Fibroblast of gingiva (primary cell): ENCODE measurements at places on chromosomes 12 and 14.

DNA sequence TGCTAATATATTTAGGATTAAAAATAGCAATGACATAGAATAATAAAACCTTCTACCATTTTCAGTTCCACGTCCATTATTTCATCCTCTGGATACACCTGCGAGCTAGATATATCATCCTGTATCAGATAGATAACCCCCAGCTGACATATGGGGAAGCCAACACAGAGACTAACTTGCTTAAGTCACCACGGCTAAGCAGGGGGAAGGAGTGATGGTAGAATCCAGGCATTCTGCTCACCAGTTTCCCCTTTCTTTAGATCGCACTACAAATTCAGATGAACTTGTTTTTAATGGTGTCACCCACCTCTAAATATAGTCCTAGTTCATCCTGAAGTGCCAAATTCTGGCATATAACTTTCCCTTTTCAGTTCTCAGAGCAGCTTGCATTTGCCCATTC, 110.1 kb downstream of the TXNDC16 start:
- DNase-seq, result no peak

GRCh38 chr12:76219806-76220205, 128.4 kb downstream of the BBS10 start:
- no peak for DNase-seq

- DNase-seq, result no peak
Measured at GRCh38 chr14:50366589-50366988, 30.1 kb downstream of the CDKL1 start.

DNA sequence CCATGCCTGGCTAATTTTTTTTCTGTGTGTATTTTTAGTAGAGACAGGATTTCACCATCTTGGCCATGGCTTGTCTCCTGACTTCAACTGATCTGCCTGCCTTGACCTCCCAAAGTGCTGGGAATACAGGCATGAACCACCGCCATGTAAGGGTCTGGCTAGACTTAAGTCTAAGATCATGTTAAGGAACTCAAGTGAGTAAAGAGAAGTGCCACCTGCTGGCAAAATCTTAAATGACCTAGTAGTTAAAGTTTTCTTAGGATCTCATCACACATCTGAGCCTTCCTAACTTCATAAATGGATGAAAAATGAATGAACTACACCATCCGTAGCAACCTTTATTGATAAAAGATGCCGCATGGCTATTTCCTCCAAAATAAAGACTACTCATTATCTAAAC, 1.7 kb upstream of the C12orf56 start:
- DNase-seq, result peak; percentile 30

- DNase-seq, result no peak
Measured at GRCh38 chr12:68080577-68080976, 79.0 kb downstream of the IFNG start.

DNA sequence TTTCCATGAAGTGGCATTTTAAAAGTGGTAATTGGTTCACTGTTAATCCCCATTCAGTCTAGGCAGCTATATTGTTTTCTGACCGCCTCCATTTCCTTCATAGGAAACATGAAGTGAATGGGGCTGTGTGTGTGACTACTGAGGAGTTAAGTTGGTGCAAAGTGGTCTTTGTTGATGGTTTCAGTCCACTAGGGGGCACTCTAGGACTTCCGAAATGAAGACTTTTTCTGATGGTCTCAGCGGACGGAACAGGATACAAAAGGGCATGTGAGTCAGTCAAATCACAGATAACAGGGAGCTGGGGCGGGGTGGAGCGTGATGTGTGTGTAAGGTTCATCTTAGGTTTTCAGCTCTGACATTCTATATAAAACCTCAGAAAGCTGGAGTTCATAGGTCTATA, 240.1 kb upstream of the OR4E1 start:
- DNase-seq, result no peak

GRCh38 chr14:103400537-103400936, 15.3 kb downstream of the MARK3 start:
- no peak for DNase-seq

DNA sequence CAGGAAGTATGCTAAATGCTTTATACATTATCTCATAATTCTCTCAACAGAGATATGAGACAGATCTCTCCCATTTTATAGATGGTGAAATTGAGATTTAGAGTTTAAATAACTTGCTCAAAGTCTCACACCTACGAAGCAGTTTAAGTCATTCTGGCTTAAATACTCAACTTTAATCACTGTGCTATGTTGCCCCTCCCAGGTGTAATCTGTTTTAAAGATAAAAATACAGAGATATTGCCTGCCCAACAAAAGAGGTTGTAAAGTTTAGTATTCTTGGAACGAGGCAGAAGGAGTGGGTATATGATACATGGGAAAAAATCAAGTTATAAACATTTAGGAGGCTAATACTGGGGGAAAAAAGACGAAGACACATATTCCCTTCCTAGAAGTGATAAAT, 156.8 kb upstream of the LRIG3 start:
- DNase-seq, result no peak

- DNase-seq, result no peak
Measured at GRCh38 chr12:124241776-124242528, 52.9 kb upstream of the RFLNA start.

GRCh38 chr12:19431407-19432308, 7.6 kb upstream of the AEBP2 start:
- DNase-seq, result peak; percentile 29

DNA sequence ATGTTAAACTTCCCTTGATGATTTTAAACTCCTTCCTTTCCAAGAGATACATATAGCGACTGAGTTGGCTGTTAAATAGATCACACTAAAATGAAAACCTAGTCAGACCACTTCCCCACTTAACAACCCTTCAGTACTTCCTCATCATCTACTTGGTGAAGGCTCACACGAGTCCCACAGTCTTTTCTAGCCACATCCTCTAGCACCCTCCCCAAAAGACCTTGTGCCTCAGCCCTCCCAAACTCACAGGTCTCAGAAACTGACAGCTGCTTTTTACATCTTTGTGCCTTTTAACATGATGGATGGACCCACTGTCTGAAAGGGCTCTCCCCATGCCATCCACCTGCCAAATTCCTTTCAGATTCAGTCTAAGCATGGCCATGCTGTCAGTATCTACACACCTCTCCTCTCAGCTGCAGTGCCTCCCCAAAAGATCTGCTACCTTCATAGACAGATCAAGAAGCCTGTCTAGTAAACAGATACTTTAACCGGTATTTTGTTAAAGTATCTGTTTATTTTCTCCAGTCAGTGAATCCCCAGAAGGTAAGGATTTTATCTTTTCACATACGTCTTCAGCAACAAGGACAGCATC, 65.1 kb upstream of the GPHB5 start:
- no peak for DNase-seq

- no peak for DNase-seq
Measured at GRCh38 chr12:51813931-51814310, 34.6 kb downstream of the FIGNL2 start.

DNA sequence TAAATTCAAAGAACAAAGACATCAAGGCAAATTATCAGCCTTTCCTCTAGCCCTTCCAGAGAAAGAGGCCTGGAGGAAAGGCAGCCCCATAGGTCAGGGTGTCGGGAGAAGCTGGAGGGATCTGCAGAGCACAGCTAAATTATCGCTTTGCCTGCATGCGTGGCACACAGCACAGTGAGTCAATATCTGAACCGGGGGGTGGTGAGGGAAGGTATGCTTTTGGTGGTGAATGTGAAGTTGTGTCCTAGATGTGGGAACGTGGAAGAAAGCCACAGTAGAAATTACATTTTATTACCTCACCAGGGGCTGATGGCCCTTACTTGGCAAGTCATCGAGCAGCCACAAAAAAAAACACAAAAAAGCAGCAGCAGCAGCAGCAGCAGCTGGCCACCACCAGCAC, 243.2 kb downstream of the EGLN3 start:
- no peak for DNase-seq

- no peak for DNase-seq
Measured at GRCh38 chr14:24441904-24442239, 704 bp downstream of the SDR39U1 start.

GRCh38 chr14:22143363-22143762, 445.7 kb downstream of the DAD1 start:
- DNase-seq, result no peak

DNA sequence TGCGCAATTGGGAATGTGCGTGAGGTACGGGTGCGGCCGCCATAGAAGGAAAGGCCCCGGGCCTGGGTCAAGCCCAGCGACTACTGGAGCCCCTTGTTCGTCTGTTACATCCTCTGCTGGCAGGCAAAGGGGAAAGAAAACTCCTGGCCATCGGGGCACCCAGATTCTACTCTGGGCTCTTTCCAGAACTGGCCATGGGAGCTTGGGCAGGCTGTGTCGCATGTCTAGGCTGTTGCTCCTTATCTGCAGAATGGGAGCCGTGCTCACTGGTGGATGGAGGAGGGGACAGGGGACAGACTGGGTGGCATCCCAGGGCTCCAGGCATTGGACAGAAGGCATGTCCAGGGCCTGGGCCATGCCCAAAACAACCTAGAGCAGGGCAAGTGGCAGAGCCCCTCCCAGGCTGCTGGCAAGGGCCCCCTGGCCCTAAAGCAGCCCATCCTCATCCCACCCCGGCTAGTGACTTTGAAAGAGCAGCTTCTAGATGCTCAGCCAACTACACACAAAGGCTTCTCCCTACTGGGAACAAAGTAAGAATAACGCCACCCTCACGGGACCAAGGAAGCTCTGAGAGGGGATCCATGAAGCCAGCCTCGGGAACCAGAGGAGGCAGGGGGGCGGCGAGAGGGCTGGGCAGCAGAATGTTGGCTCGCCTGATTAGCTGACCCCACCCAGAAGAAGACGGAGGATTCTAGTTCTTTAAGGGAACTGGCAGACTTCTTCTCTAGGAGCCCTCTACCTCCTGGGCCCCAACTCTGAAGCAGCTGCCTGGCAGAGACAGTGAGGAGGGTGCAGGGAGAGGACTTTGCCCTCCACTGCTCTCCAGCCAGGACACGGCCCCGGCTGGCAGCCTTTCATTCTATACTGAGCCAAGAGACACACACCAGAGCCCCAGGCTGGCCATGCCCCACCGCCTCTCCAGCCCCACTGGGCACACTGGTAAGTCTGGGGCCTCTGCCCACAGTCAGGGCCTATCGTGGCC, 96.8 kb downstream of the SINHCAF start:
- DNase-seq, result no peak

DNA sequence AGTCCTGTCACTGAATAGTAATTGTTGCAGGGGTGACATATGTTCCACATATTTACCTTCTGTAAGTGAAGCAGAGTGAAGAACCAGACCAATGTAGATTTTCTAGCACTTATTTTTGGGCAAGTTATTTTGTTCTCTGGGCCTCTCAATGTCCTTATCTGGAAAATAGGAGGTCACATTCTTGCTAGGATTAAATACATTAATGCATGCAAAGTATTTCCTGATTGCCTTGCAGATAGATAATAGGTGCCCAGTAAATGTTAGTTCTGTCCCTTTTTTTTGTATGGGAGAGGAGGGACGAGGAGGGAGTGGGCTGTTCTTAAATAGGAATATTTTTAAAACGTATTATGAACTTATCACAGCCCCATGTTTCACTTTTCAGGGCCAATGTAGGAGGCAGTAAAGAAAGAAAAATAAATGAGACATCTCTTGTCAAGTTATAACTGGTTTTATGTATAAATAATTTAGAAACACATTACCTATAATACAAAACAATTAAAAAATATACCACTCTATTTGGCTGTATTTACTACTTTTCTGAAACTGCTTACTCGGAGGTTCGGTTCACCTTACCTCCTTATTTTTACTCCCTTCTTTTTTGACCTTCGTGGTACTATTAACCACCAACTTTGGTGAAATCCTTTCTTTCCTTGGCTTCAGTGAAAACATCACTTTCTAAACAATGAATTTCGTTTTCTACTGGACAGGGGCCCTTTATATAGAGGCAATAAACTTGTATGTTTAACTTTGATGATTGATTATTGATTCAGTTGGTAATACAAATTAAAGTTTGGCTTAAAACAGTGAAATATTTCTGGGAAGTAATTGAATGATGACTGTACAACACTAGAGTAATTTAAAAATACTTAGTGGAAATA, 41.9 kb downstream of the DIP2B start:
- DNase-seq, result no peak

GRCh38 chr12:124774054-124774461, 89.6 kb downstream of the SCARB1 start:
- peak; percentile 65 for DNase-seq

DNA sequence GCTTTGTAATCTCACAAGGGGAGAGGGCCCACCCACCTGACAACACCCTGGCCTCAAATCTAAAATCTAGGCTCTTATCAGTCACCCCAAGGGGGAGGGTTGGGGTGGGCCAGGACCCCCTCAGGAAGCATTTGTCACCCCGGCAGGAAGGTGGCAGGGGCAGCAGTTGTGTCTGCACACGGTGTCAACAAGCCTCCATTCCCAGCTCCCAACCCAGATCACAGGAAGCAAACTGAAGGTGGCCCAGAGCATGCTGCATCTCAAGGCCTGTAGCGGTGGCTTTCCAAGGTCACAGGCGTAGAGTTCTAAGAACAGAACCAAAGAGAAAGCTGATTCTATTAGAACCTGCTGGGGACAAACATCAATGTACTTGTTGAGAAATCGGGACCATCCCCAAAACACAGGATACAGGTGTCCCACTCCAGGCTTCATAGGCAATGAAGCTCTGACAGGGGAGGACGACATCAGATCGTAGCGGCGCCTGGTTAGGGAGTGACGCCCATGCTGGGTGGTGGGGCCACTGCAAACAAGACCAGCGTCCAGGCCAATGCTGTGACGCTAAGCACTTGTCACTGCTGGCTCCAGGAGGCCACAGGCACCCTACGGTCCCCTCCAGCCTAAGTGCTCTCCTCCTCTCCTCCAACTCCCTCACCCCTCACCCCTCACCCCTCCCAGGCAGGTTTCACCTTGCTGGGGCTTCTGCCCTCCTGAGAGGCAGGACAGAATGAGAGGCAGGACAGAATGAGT, 52.9 kb downstream of the CCDC88C start:
- no peak for DNase-seq

DNA sequence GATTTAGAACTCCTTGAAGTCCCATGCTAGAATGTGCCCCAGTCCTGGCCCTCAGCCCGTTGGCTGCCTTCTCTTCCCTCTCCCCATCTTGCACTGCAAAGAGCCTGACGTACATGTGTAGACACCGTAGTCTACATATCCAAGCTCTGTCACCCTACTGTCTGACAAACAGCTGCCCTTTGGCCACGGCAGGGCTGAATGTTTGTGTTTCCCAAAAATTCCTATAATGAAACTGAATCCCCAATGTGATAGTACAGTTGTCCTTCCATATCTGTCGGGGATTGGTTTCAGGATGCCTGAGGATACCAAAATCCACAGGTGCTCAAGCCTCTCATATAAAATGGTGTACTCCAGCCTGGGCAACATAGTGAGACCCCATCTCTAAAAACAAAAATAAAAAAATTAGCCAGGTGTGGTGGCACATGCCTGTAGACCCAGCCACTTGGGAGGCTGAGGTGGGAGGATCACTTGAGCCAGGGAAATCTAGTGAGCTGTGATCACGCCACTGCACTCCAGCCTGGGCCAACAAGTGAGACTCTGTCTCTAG, 12.3 kb upstream of the TFCP2 start:
- DNase-seq, result no peak

- no peak for DNase-seq
Measured at GRCh38 chr12:31249356-31249755, 76.6 kb downstream of the SINHCAF start.

DNA sequence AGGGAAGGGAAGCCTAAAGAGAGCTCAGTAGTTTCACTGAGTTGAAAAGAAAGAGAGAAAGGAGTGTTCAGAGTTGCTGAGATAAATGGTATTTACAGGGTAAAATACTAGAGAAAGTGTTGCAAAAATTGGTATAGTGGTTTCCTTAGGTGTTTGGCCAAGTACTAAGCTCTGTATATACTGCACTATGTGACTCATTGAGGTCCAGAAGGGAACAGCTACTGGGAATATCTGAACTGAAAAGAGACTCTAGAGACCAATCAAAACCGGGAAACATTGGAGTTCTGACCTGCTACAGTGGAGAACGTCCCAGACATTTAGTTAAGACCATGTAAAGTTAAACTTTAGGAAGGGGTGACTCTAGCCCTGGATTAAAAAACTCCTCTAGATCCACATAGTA, 42.7 kb upstream of the ALX1 start:
- no peak for DNase-seq
